ENCODE measurements at places on chromosomes 16 and 17.

- no peak overlapping the region for H3K4me3 ChIP-seq
- no peaks in the 10 kb centered on the region for H3K27me3 ChIP-seq
Observed at GRCh38 chr16:70589998-70590471, 56.3 kb upstream of the IL34 start.

- no peaks in the 10 kb centered on the region for H3K36me3 ChIP-seq
- no peak overlapping the region for H3K4me3 ChIP-seq
- DNase-seq: no peak
Observed at GRCh38 chr16:26567356-26567755, 499.4 kb upstream of the C16orf82 start.

DNA sequence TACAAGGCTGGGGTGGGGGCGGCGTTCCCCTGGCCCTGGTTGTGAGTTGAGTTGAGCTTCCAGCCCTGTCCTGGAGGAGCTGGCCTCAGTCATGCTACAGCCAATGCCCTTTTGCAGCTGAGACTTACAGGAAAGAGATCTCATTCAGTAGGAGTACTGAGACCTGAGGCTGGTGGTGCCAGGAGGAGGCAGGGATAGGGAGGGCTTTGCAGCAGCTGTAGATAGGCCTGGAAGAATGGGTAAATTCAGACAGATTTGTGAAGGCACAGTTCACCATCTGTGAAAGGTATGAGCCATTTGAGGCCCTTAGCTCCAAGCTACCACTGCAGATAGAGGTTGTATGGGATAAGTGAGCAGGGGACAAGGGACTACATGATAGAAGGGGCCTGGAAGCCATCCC, 5.6 kb downstream of the STX4 start:
- peaks cover 13% of the 10 kb centered on the region for H3K36me3 ChIP-seq
- H3K27ac ChIP-seq: no peak overlapping the region
- H3K27me3 ChIP-seq: no peaks in the 10 kb centered on the region
- no peak overlapping the region for H3K4me3 ChIP-seq
- no peaks in the 10 kb centered on the region for H3K4me1 ChIP-seq
- DNase-seq: no peak

- no peak for DNase-seq
- no peaks in the 10 kb centered on the region for H3K36me3 ChIP-seq
- no peaks in the 10 kb centered on the region for H3K4me1 ChIP-seq
- H3K4me3 ChIP-seq: no peak overlapping the region
- no peaks in the 10 kb centered on the region for H3K27me3 ChIP-seq
Observed at GRCh38 chr17:51147650-51148049, 5.7 kb upstream of the NME1 start.

DNA sequence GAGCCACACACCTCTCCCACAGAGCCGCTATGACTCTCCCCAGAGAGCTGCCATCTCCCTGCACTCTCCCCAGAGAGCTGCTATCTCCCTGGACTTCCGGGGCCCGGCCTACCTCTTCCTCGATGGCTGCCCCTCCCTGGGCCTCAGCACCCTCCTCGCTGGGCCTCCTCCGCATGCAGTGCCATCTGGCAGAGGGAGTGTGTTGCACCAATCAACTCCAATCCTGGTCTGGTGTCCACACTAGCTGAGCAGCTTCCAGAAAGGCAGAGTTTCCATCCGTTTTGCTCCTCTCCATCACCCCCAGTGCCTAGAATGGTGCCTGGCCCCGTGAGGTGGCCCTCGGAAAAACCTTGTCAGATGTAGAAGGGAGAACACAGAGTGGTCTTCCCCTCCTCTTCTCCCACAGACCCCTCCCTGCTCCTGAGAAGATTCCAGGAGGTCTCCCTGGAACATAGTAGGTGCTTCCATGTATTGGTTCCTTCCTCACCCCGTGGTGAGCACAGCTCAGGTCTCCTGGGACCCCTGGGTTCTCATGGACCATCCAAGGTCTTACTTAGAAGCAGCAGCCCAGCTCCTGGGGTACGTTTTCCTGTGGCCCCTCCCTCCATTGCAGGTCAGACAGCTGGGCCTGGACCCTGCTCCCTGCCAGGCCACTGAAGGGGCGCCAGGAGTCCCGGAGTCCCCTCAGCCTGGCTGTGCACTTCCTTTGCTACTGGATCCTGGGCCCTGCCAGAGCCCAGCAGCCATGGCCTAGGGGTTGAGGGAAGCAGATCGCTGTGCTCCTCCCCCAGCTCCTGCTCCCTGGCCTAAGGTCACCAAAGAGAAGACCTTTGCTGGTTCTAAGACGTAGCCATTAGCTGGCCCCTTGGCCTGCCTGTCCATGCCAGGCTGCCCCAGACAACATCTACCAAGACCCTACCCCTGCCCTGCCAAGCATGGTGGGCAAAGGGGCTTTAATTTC, 233.8 kb upstream of the GSE1 start:
- H3K4me3 ChIP-seq: no peak overlapping the region
- H3K27me3 ChIP-seq: no peaks in the 10 kb centered on the region
- no peaks in the 10 kb centered on the region for H3K36me3 ChIP-seq
- H3K4me1 ChIP-seq: no peaks in the 10 kb centered on the region
- H3K27ac ChIP-seq: no peak overlapping the region
- DNase-seq: no peak

DNA sequence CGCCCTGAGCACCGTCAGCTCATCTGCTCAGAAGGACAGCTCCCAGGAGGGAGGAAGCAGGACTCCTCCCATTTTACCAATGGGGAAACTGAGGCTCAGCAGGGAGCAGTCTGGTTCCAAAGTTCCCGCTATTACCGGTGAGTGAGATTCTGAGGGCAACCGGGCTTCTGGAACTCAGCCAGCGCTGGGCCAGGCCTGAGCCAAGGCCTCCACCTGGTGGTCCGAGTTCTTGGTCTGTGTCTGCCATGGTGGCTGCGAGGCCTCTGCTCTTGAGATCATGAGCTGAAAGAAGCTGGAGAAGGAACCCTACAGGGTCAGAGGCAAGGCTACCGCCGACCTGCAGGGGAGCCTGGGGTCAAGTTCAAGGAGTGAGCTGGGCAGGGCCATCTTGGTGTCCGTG, 110.8 kb upstream of the GSE1 start:
- no peaks in the 10 kb centered on the region for H3K27me3 ChIP-seq
- H3K4me3 ChIP-seq: no peak overlapping the region
- no peak for DNase-seq
- no peak overlapping the region for H3K27ac ChIP-seq

- no peak overlapping the region for H3K4me3 ChIP-seq
- peaks cover 4% of the 10 kb centered on the region for H3K36me3 ChIP-seq
- no peak for DNase-seq
- H3K27me3 ChIP-seq: no peaks in the 10 kb centered on the region
- no peak overlapping the region for H3K27ac ChIP-seq
Observed at GRCh38 chr17:49640556-49640955, 37.3 kb downstream of the SPOP start.

GRCh38 chr17:66691644-66692420, 143.1 kb upstream of the CACNG5 start:
- H3K4me1 ChIP-seq: peaks cover 7% of the 10 kb centered on the region
- peaks cover 6% of the 10 kb centered on the region for H3K36me3 ChIP-seq
- H3K4me3 ChIP-seq: no peak overlapping the region

GRCh38 chr17:61400717-61401388, 1.2 kb downstream of the TBX2 start:
- H3K36me3 ChIP-seq: no peaks in the 10 kb centered on the region
- H3K4me1 ChIP-seq: no peaks in the 10 kb centered on the region
- no peak overlapping the region for H3K27ac ChIP-seq
- no peak for DNase-seq
- peak overlapping the region; percentile 35 for H3K4me3 ChIP-seq
- H3K27me3 ChIP-seq: peaks cover 90% of the 10 kb centered on the region

GRCh38 chr16:25771812-25772568, 80.2 kb downstream of the HS3ST4 start:
- no peaks in the 10 kb centered on the region for H3K36me3 ChIP-seq
- H3K4me3 ChIP-seq: no peak overlapping the region
- H3K27ac ChIP-seq: no peak overlapping the region

DNA sequence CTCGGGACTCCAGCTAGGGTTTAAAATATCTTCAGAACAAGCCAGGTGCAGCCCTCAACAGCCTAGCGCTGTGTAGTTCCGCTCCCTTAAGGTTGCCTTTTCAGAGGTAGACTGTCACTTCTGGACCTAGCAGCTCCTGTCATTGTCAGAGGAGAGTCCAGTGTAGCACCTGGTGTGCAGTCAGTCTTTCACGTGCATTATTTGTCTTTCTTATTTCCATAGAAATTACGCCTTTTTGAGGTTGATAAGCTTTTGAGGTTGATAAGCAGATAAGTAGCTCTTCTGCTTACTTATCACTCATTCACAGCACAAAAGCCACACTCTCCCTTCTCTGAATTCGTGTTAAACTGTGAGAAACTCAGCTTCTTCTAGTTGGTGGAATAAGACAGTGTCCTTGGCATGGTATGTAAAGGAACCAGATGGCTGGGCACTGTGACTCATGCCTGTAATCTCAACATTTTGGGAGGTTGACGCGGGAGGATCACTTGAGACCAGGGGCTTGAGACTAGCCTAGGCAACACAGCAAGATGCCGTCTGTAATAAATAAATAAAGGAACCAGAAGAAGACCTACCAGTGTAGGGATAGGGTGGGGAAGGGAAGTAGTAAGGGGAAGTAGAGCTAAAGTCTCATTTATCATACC, 10.2 kb downstream of the EEF2K start:
- H3K4me3 ChIP-seq: no peak overlapping the region
- H3K27ac ChIP-seq: no peak overlapping the region
- peaks cover 30% of the 10 kb centered on the region for H3K36me3 ChIP-seq
- no peaks in the 10 kb centered on the region for H3K27me3 ChIP-seq

DNA sequence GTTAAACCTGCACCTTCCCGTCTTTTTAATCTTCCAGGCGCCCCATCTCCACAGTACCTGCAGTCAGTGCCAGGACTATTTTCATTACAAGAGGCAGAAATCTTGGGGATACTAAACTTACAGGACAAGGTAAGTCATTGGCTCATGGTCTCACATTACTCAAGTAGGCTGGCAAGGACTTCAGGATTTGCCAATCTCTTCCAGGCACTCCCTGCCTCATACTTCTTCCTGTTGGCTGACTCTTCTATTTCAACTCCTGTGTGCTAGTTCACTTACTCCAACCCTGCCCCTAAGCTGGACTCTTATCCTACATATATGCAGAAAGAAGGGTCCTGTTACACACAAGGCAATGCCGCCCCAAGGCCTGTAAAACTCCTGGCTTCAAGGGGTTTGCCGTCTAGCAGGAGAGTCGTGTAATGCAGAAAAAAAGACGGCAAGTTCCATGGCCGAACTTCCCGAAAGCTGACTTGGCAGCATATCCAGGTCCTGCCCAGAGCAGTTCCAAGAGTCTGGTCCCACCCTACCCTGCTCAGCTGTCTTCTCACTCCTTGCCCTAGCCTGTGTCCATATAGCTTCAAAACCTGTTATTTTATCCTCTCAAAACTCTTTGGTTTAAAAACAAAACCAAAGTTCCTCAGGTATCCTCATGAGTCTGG, 14.8 kb downstream of the ERN1 start:
- no peak overlapping the region for H3K4me3 ChIP-seq
- no peaks in the 10 kb centered on the region for H3K4me1 ChIP-seq
- H3K36me3 ChIP-seq: no peaks in the 10 kb centered on the region
- no peaks in the 10 kb centered on the region for H3K27me3 ChIP-seq
- DNase-seq: no peak
- no peak overlapping the region for H3K27ac ChIP-seq
